ENCODE measurements at places on chromosomes 13 and 19.
A peak's percentile ranks its signal among the peaks of the same experiment; 100 is the strongest.

DNA sequence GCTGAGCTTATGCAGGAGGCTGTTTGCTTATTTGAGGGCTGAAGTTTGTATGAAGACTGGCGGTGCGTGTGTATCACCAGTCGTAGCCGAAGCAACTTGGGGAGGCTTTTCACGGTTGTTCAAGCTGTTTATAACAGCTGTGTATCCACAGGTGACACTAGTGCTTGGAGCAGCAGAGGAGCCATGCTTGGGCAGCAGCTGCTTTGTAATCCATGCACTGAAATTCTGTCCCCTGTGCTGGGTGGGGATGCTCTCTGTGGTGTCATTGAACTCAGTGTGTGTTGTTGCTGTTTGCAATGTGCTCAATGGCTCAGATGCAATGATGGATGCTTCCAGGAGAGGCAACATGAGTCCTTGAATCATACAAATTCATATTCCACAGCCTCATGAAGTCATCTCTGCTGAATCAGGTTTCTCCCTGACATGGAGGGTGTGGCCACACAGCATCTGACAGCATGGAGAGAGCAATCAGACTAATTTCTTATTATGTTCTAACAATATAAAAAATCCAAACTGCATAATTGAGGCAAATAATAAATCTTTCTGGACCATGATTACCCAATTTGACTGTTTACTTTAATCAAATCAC, 18.8 kb upstream of the GTF3A start:
- DNase-seq = no peak

DNA sequence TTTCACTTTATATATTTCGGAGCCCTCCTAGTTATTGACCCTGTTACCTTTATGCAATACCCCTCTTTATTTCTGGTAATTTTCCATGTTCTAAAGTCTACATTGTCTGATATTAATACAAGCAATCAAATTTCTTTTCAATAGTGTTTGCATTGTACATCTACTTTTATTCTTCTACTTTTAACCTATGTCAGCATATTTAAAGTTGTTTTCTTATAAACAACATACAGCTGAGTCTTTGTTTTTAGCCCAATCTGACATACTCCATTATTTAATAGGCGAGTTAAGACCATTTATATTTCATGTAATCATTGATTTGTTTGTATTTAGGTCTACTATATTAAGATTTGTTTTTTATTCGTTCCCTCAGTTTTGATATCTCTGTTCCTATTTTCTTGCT, 108.5 kb upstream of the SPACA7 start:
- no peak for DNase-seq

DNA sequence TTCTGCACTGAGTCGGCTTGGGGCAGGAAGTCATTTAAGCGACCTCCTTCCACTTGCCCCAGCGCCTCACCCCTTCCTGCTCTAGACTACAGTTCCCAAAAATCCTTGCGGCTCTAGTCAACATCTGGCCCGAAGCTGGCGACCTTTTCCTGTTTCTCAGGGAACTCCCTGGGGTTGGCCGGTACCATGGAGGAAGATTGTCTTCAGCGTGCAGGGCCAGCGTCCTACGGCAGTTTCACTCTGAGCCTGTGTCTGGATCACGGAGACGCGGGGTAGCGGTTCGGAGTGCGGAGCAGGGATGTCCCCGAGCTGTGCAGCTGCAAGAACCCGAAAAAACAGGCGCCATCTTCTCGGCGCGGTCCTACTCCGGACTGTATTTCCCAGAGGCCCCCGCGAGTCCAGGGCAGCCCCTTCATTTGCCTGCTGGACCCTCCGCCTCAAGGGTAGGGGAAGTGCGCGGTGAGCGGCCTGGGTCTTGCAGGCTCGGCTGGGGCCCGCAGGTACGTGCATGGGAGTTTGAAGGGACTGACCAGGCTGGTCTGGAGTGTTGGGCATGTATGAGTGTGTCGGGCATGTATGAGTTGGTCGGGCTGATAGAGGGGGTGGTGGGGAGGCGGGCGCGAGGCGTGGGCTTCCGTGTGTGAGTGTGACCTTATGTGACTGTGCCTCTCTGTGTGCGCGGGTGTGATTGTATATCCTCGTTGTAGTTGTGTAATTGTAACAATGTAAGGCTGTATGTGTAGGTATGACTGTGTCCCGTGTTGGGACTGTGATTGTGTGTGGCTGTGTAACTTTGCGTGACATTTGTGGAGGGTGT, at the start of gene ZNF383:
Gene ZNF383 (plus strand): TSS at position 440 of the 817 bp plus-strand sequence. CDS start 12,240 bp downstream, outside the sequence.
- peak; percentile 93 for DNase-seq

DNA sequence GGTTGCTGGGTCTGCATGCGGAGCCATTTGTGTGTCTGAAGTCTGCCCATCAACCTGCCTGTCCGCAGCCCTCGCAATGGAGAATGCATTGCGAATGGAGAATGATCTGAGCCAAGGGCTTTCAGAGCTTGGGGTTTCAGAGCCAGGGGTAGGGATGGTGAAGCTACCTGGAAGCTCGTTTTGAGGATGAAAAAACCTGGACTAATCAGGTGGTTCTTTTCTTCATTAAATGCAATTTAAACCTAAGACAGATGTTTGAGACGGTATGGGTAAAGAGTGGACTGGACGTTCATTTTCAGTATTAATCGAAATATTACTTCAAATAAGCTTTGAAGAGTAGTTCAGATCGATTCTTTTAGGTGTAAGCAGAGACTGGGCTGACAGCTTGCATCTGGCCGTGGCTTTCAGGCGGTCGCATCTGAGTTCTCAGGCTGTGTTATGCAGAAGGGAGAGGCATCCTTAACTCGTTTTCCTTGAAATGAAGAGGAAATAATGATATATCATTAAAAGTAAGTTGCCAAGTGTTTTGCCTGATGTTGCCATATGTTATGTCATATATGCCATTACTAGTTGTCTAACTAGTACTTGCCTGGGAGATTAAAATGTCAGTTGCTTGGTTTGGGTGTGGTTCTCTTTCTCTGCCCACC, 801 bp downstream of the MCF2L start:
- no peak for DNase-seq

DNA sequence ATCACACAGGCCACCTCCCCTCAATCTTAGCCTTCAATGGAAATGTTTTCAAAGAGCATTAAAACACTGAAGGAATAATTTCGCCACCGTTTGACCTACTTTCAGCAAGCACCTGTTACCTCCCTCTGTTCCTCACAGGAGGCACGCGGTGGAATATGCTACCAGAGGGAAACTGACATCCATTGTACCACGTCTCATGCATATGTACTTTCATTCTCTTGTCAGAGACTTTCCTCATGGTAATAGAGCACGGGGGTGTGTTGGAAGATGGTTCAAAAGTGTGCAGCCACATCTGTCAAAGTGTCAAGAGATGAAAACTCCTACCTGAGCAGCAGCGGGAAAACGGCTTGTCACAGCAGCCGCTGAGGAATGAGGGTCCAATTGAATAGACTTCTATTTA, 143.4 kb downstream of the NALCN start:
- no peak for DNase-seq
